ENCODE measurements at places on chromosomes 2 and 18.

DNA sequence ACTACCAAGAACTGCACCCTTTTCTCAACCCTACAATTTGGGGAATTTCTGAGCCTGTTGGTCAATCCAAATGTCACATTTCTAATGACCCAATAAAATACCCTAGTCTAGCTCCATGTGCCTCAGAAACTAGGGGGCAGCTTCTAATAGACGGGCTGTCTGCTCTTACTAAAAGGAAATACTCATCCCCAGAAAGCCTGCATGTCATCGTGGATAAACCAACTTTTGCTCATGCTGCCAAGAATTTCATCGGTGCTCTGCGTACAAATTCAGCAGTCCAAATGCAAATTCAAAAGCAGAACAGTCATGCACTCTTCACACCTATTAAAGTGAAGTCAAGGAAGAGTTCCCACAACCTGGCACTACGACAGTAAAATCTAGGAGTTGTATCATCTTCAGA, 377.3 kb downstream of the LNPK start:
- no peak for DNase-seq

GRCh38 chr2:22487541-22487940, 897.4 kb upstream of the KLHL29 start:
- DNase-seq = no peak

DNA sequence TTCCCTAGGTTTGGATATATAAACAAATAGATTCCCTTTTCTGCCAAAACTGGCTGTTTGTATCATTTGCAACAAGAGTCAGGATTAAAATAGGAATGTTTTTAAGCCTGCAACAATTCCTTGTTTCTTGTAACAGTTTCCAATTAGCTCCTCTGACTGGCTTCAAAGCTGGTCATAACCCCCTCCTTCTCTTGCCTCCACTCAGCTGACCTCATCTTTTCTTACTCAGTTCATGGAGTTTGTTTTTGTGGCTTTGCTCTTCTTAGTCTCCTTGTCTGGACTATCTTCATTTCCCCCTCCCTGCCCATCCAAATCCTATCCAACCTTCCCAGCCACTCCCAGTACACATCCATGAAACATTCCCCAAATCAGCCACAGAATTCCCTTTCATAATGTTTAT, 14.3 kb upstream of the RAPH1 start:
- no peak for DNase-seq

DNA sequence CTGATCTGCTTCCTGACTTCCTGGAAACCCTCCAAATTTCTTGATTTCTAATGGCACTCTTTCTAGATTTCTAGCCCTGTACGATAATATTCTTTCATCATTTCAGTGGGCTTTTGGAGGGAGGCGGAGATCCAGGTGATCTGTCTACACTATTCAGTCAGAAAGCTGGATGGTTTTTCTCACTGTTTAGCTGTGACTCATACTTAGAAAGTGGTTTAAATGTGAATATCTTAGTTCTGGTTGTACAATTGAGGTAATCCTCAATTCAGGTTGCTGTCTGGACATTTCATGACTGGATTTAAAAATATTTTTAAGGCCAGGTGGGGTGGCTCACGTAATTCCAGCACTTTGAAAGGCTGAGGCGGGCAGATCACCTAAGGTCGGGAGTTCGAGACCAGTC, 20.8 kb downstream of the SEH1L start:
- no peak for DNase-seq

DNA sequence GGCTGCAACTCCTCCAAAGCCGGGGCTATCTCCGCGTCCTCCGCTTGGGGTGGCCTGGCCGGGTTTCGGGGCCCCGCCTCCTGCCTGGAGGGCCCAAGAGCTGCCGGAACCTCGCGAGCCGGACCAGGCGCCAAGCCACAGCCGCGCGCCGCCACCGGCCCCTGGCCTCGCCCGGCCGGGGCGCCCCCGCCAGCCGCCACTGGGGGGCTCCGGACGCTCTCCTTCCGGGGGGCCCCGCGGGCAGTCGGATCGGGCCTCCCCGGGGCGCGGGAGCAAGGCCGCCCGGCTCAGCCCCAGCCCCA, 17.4 kb upstream of the HAAO start:
- no peak for DNase-seq

DNA sequence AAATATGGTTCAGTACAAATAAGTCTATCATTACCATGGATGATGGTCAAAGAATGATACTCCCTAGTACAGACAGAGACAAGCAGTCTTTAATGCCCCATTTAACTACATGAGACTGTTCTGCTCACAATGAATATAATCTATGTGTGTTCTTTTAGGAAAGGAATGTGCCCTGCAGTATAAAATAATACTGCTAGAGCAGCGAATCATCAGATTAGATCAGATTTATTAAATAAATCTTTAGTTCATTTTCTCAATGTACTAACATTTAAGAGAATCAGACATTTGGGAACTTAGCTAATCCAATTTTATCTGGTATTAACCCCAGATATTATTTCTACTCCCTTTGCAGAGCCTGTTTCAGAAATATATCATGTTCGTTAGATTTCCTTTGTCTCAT, 272.0 kb upstream of the GCFC2 start:
- no peak for DNase-seq

Data from CD4-positive, alpha-beta T cell treated with Interferon alpha-2 for 1 hour (primary cell).